ENCODE measurements at places on chromosomes 13 and 19.

DNA sequence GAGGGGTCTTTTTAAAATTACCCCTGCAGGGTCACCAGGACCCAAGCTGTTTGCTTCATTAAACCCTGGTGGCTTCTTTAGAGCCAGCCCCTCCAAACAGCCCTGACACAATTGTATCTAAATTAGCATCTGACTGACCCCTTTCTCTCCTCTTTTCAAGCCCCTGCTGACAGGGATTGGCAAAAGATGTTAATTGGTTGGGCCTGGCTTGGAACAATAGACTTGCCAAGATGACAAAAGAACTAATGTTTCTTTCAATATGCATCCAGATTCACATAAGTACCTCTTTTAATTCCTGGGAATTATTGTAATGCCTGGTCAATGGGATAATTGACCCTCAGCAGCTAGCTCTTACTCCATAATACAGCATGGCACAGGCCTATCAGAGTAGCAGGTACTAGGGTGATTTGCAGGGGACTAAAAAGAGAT lies 140.8 kb downstream of the SHISA2 start:
- no peak for DNase-seq

GRCh38 chr13:34577051-34577450 lies 365.0 kb upstream of the NBEA start:
- DNase-seq: no peak

DNA sequence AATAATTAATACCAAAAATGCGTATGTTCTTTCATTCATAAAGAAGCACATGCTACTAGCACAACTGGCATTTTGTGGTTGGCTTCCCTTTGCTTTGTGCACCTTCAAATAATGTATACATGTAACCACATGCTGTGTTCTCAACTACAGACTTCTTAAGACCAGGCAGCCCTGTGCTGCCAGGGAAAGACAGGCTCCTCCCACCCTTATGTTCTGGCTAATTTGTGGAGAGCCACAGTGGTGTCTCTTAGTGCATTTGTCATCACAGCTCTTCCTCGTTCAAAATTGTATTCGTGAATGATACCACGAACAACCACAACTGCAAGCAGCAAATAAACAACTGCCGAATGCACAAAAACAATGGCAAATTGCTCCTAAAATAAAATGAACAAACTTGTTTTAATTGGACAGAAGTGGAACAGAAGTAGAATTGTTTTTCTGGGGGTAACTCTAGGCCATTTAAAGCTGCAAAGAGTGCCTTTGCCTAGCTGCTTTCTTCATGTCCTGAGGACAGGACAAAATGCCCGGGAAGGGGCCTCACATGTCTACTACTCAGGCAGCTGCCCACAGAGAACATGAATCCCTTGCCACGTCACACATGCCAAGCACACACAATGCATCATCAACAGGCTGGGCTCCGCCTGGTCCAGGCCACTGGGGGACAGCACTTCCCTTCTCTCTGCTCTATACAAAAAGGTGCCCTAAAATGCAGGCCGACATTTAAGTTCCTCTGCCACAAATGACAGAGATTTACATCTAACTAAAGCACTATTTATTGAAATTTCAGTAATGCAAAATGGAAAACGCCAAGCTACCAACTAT lies 21.7 kb downstream of the IRS2 start:
- peak; percentile 31 for DNase-seq

DNA sequence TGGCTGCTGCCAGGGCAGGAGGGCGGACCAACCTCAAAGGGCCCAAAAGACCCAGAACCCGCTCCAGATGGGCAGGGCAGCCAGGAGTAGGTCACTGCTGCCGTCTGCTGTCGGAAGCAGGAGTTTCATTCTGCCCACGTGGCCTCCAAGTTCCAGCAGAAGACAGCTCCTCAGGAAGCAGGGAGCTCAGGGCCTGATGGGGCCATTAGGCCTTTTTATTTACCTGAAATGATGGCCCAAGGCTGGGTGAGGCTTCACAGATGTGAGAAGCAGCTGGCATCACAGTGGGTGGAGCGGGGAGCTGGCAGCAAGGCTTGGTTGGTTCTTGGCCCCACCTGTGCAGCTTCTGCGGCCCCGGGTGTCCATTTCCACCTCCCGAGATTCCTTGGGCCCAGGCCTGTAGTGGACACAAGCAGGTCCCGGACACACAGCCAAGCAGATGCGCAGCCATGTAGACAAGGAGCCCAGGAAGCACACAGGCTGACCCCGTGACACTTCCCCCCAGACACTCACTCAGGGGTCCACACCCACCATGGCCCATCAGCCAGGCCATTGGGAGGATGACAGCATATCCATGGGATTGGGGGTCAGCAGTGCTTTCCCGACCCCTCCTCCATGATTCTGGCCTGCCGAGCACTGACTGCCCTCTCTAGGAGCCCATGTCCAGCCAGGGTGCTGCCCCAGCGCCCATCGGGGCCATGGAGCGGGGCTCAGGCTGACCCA lies 26.4 kb downstream of the C13orf46 start:
- DNase-seq: no peak

DNA sequence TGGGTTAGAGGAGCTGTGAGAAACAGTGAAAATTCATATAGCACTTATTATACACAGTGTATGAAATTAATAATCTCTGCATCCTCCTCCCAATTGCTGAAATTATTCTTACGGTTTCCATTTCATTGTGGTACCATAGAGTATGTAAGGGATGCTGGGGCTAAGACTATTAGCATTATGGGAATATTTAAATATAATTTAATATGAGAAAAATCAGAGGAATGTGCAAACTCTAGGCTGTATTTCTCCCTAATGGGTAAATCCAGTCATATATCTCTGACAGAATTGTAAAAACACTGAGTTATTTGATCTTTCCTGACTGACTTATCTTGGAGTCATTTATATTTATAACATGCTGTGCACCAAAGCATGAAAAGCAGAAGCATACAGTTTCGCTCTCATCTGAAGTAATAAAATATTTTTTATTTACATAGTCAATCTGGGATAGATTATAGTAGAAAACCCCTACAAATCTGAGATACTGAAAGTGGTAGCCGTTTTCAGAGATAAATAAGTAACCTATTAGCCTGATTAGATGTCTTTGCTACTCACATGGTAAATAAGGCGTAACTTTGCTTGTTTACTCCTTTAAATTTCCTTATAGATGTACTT lies 34.9 kb downstream of the LRCH1 start:
- DNase-seq: no peak

GRCh38 chr13:109870696-109871370 lies 84.5 kb upstream of the IRS2 start:
- DNase-seq: no peak

GRCh38 chr13:95457294-95457693 lies 95.2 kb upstream of the CLDN10 start:
- no peak for DNase-seq

DNA sequence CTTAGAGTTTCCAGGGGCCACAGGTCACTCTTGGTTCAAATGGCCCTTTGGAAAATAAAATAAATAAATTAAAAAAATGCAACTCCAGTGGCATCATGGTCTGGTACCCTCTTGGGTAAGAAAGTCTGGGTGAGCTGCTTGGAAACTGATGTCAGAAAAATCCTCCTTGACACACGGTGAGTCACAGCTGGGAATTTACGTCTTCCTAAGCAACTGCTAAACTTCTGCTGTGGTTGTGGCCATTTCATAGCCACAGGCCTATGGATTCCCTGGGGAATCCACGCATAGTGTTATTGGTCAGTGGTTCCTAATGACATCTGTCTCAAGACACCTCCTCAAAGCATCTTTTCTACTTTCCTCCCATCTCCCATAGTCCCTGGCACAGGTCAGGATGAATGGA lies 220.8 kb downstream of the COG6 start:
- no peak for DNase-seq

- no peak for DNase-seq
These were observed 60.0 kb upstream of the SERP2 start for GRCh38 chr13:44313674-44314073.

GRCh38 chr13:42305503-42305902 lies 33.6 kb downstream of the AKAP11 start:
- no peak for DNase-seq

DNA sequence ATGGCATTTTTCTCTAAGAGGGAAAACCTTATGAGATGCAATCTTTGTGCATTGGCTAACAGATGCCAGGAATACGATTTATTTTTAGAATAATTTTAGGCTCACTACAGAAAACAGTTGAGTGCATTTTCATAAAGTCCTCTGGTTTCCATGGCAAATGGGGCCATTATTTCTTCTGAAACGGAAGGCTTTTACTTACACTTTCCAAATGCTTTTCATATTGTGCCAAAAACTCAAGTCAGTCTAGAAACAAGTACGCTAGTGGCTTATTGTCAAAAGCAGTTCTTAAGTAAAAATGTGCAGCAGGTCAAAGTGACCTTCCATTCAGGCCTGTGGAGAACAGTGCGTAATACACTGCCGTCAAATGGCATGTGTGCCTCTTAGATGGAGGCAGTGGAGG lies 628.7 kb downstream of the EFNB2 start:
- DNase-seq: no peak

- DNase-seq: no peak
These were observed 438.7 kb upstream of the MIR17HG start for GRCh38 chr13:90908792-90909191.

DNA sequence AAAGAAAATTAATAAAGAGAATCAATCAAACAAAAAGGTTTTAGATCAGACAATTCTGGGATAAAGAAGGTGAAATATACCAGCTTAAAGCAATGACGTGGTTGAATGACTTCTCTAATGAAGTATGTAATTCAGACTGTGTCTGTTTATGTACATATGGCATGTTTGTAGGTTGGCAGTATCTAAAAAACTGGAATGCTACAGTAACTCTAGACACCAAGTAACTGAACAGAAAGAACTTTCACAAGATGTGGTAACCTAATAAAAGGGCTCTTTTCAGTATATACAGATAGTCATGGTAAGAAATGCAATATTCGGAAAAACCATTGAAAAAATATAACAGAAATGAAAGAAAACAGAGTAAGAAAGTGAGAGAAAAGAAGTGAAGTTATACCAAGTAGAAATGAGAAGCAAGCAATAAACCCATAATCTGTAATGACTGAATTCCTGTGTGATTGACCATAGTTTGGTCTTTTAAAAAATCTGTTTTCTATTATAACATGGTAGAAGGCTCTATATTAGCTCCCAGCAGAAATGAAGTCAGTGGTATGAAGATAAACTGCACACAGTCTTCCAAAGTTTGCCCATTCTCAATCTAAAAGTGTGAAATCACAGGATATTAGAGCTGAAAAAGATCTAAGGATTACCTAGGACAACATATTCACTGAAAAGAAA lies 31.4 kb downstream of the ELF1 start:
- DNase-seq: no peak

GRCh38 chr19:29831041-29831548 lies 19.3 kb downstream of the CCNE1 start:
- DNase-seq: peak; percentile 70

GRCh38 chr13:60094385-60095088 lies 69.2 kb downstream of the DIAPH3 start:
- no peak for DNase-seq

- no peak for DNase-seq
These were observed 229.0 kb downstream of the TEX29 start for GRCh38 chr13:111549464-111549863.

DNA sequence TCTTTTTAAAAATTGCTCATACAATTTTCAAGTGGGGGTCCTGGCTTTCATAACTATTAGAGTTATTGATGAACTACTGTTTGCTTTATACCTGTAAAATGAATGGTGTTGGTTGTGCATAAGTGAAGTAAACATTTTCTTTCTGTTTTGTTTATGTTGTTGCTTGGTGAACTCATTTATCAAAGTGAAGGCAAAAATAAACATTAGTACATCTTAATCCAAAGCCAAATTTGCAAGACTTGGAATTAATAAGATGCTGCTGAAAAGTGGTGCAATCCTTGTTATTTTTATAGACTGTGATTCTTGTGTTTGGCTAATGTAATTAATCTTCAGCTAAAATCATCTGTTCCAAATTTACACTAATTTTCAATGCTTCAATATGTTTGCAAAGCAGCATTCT lies 24.4 kb upstream of the DCT start:
- DNase-seq: no peak

- no peak for DNase-seq
These were observed 1711.8 kb downstream of the EFNB2 start for GRCh38 chr13:104823709-104824108.

- DNase-seq: no peak
These were observed 38.1 kb upstream of the RANBP3 start for GRCh38 chr19:6015841-6016545.

GRCh38 chr19:2096034-2096479 lies at the start of gene MOB3A:
Gene MOB3A, minus strand, starts transcription at chr19:2096326. Its CDS starts 17,766 bp downstream, at chr19:2078560.
- peak; percentile 89 for DNase-seq

- DNase-seq: no peak
These were observed 10.7 kb downstream of the ANO8 start for GRCh38 chr19:17323964-17324332.

DNA sequence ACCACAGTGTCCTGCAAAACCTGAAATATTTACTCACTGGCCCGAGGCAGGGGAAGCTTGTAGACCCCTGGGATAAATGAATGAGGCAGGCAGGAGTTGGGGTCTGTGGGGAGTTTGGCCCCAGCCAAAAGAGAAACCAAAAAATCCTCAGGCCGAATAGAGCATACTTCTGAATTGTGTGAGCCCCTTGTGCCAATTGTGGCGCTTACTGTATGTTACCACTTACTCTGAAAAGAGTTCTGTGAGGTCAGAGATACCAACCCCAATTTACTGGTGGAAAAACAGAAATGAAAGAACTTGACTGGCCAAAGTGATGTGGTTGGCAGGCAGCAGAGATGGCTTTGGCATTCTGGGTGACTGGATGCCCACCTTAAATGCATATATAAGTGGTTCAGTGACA lies 6.9 kb downstream of the CARM1 start:
- DNase-seq: no peak

GRCh38 chr13:30443957-30444404 lies 21.7 kb downstream of the UBE2L5 start:
- no peak for DNase-seq

DNA sequence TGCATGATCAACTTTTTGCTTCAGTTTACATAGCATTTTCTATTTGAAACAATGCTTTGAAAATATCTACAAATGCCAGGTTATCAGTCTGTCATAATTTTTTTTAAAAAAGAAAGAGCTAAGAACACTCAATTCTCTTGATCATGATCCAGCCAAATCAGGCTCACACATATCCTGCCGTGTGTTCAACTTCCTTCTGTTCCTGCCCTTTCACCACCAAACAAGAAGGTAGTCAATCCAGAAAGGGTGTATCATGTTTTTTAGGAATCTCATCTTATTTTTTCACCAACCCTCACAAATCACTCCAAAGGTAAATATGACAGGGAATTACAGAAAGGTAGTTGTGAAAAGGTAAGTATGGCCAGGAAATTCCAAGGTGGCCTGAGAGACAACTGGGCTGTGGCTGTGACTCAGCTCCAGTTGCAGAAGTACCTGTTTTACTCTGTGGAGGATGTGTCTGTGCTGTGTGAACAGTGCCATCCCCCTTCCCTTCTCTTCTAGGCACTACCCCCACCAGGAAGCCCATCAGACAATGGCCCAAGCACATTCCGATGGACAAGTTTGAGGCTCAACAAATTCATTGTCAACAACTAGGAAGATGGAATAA lies 138.8 kb upstream of the GJB6 start:
- DNase-seq: no peak

- DNase-seq: no peak
These were observed 136.4 kb downstream of the STOML3 start for GRCh38 chr13:38854226-38854625.

All from stimulated activated CD8-positive, alpha-beta memory T cell treated with anti-CD3 and anti-CD28 coated beads, Interleukin-4, amount 100 ng/mL, for 48 hours (primary cell).